ENCODE measurements at places on chromosomes 2 and 18. TPM values are rescaled to one million over a fixed set of nuclear protein-coding genes. Genes with fewer than 3 reads are reported as not detected.
A peak's percentile ranks its signal among the peaks of the same experiment; 100 is the strongest.

GRCh38 chr2:168345601-168346000, 98.2 kb upstream of the STK39 start:
- no peak overlapping the region for H3K4me3 ChIP-seq
- H3K36me3 ChIP-seq = no peaks in the 10 kb centered on the region
- peaks cover 22% of the 10 kb centered on the region for H3K4me1 ChIP-seq
- peaks cover 9% of the 10 kb centered on the region for H3K27me3 ChIP-seq
- peak overlapping the region; percentile 10 for H3K27ac ChIP-seq
- no peak for DNase-seq

DNA sequence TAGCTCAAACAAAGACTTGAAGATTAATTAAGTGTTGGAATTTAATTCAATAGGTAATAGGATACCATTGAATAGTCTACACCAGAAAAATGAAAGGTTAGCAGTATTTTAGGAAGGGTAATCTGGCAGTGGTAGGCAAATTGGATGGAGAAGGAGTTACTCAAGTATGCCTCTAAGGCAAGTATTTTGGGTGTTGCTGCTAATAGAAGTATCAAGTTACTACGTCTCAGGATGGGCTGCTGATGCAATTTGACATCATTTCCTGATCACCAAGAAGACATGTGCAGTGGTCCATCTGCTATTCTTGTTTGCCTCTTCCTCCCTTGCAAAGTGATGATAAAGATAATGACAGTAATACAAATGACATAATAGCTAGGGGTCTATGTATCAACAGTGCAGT, 485.3 kb downstream of the TGIF1 start:
- no peaks in the 10 kb centered on the region for H3K27me3 ChIP-seq
- H3K36me3 ChIP-seq = no peaks in the 10 kb centered on the region

DNA sequence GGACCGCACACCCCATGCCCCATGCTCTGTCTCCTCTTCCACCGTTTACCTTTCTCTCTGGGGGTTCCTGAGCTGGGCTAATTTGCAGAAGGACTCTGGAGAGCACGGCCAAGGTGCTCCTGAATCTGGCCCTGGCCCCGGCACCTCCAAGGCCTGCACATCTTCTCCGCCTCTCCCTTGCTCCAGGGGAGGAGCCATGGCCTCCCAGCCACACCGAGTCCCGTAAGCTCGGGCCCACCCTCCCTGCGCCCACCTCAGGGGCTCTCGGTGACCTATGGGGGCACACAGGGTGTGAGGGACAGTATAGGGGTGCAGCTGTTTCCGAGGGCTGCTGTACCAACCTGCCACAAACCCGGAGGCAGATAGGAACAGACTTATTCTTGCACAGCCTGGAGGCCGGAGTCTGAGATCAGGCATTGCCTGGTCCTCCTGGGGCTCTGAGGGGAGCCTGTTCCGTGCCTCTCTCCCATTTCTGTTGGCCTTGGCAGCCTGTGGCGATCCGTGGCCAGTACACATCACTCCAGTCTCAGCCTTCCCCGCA, 127.3 kb upstream of the GPC1 start:
- H3K4me1 ChIP-seq = no peaks in the 10 kb centered on the region
- H3K36me3 ChIP-seq = no peaks in the 10 kb centered on the region
- H3K27ac ChIP-seq = no peak overlapping the region
- no peak for DNase-seq

The DPYSL5 gene
- total RNA-seq = not detected

The POTEF gene
- total RNA-seq = not detected

All from activated B cell treated with CpG ODN at 0.5 μM for 24 hours (primary cell).